Endothelial cell (in vitro differentiated cells): ENCODE measurements at places on chromosomes 7 and 10.

GRCh38 chr10:130901311-130902165, 410.0 kb downstream of the TCERG1L start:
- H3K36me3 ChIP-seq = no peaks in the 10 kb centered on the region
- DNase-seq = no peak
- H3K4me3 ChIP-seq = no peak overlapping the region
- peaks cover 7% of the 10 kb centered on the region for H3K27me3 ChIP-seq
- no peaks in the 10 kb centered on the region for H3K4me1 ChIP-seq

- no peak overlapping the region for H3K27ac ChIP-seq
- H3K4me1 ChIP-seq = peaks cover 3% of the 10 kb centered on the region
- DNase-seq = no peak
Observed at GRCh38 chr7:111010798-111011197, 80.1 kb upstream of the LRRN3 start.

DNA sequence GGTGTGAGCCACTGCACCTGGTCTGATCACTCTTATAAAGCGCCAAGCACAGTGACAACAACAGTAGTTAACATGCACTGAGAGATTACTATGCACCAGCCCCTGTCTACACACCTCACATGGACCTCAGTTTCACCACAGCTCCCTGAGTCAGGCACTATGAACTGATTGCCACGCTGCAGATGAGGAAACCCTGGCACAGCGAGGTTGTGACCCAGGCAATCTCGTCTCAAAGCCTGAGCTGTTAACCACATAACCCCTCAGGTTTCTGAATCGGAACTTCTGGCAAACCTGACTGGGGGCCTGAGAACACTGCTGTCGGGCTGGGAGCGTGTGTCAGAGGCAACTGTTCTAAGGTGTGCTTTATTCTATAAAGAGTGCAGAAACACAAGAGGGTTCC, 150.8 kb downstream of the RNF216 start:
- H3K4me3 ChIP-seq = no peak overlapping the region
- peaks cover 23% of the 10 kb centered on the region for H3K36me3 ChIP-seq
- no peak for DNase-seq
- peak overlapping the region; percentile 87 for H3K27ac ChIP-seq
- H3K4me1 ChIP-seq = peaks cover 80% of the 10 kb centered on the region

- H3K27ac ChIP-seq = no peak overlapping the region
- no peak for DNase-seq
- H3K27me3 ChIP-seq = peaks cover 21% of the 10 kb centered on the region
- H3K4me1 ChIP-seq = no peaks in the 10 kb centered on the region
Observed at GRCh38 chr10:349081-349480, 213.8 kb downstream of the ZMYND11 start.

- no peak for DNase-seq
- no peaks in the 10 kb centered on the region for H3K36me3 ChIP-seq
- H3K27ac ChIP-seq = no peak overlapping the region
- no peaks in the 10 kb centered on the region for H3K27me3 ChIP-seq
- H3K4me1 ChIP-seq = no peaks in the 10 kb centered on the region
Observed at GRCh38 chr7:77407906-77408305, 8.2 kb downstream of the GSAP start.

GRCh38 chr7:30708412-30708811, 26.2 kb upstream of the CRHR2 start:
- DNase-seq = no peak
- no peak overlapping the region for H3K4me3 ChIP-seq
- no peaks in the 10 kb centered on the region for H3K36me3 ChIP-seq
- H3K27me3 ChIP-seq = peaks cover 3% of the 10 kb centered on the region
- H3K4me1 ChIP-seq = no peaks in the 10 kb centered on the region

GRCh38 chr10:127257395-127257794, 61.0 kb upstream of the INSYN2A start:
- H3K27me3 ChIP-seq = peaks cover 21% of the 10 kb centered on the region
- H3K4me3 ChIP-seq = peak overlapping the region; percentile 26
- H3K36me3 ChIP-seq = peaks cover 47% of the 10 kb centered on the region
- H3K4me1 ChIP-seq = peaks cover 22% of the 10 kb centered on the region

DNA sequence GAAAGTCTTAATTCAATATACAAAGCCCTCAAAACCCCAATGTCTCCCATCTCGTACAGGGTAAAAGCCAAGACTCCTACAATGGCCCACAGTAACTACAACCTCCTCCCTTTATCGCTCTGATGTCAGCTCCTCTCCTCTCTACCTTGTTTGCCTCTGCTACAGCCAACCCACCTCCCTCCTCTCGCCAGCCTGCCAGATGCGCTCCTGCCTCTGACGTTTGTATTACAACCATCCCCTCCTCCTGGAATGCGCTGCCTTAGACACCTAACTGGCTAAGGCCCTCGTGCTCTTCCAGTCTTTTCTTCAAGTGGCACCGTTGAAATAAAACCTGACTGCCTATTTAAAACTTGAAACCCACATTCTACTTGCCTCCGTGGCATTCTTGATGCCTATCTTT, 115.3 kb upstream of the MYO3A start:
- no peak overlapping the region for H3K27ac ChIP-seq
- H3K36me3 ChIP-seq = no peaks in the 10 kb centered on the region
- no peak overlapping the region for H3K4me3 ChIP-seq
- H3K4me1 ChIP-seq = peaks cover 14% of the 10 kb centered on the region
- no peaks in the 10 kb centered on the region for H3K27me3 ChIP-seq

- DNase-seq = no peak
- H3K27ac ChIP-seq = no peak overlapping the region
- peaks cover 4% of the 10 kb centered on the region for H3K4me1 ChIP-seq
- no peaks in the 10 kb centered on the region for H3K27me3 ChIP-seq
- H3K36me3 ChIP-seq = no peaks in the 10 kb centered on the region
- H3K4me3 ChIP-seq = no peak overlapping the region
Observed at GRCh38 chr7:117807676-117808075, 65.6 kb downstream of the CTTNBP2 start.

DNA sequence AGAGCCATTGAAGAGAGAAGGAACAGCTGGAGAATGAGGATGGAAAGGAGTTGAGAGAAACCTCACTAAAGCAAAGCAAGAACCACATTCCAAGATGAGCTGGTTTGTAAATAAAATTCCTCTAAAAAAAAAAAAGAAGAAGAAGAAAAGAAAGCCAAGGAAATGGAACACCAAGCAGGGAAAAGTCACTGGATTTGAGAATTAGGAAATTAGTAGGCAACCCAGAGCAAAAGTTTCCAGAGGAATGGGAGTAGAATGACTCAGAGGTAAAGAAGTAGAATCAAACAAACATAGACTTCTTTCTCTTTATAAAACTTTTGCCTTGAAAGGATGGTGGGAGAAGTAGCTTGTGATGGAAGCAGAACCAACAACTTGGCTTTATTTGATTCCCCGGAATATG, 3.9 kb downstream of the CH25H start:
- no peak overlapping the region for H3K4me3 ChIP-seq
- H3K4me1 ChIP-seq = peaks cover 11% of the 10 kb centered on the region
- no peak overlapping the region for H3K27ac ChIP-seq
- H3K27me3 ChIP-seq = peaks cover 4% of the 10 kb centered on the region
- no peaks in the 10 kb centered on the region for H3K36me3 ChIP-seq
- no peak for DNase-seq

- H3K4me1 ChIP-seq = no peaks in the 10 kb centered on the region
- H3K27me3 ChIP-seq = no peaks in the 10 kb centered on the region
Observed at GRCh38 chr10:49220031-49220430, 31.8 kb upstream of the TMEM273 start.

DNA sequence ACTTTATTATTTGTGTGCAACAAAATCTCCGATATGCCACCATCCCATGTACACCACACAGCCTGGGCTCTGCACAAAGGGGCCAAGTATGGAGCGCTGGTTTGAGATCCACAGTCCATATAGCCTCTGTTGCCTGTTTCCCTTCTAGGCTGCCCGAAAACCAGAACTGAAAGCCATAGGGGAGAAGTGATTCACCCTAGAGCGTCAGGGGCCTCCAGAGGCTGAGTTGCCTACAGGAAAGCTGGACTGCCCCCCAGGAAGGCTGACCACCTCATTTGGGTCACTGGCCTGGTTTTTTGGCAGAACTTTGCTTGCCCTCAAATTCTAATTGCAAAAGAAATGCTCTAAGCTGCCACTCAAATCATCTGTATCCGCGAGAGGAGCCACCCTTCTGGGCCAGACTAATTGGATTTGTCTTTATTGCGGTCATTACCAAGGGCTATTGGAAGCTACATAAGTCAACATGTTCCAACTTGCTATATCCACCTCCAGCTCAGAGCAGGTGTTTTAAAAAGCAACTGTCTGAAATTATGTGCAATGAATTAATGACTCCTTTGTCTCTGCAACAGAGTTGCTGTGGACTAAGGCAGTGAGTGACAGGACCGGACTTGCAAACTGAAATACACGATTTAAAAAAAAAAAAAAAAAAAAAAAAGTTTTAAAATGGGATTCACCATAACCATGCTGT, 28.3 kb upstream of the FRMD4A start:
- H3K4me1 ChIP-seq = no peaks in the 10 kb centered on the region
- peaks cover 2% of the 10 kb centered on the region for H3K27me3 ChIP-seq
- DNase-seq = no peak
- H3K27ac ChIP-seq = no peak overlapping the region
- no peak overlapping the region for H3K4me3 ChIP-seq
- no peaks in the 10 kb centered on the region for H3K36me3 ChIP-seq

GRCh38 chr7:156654511-156655234, 14.1 kb downstream of the RNF32 start:
- no peak overlapping the region for H3K4me3 ChIP-seq
- H3K36me3 ChIP-seq = no peaks in the 10 kb centered on the region
- H3K27ac ChIP-seq = no peak overlapping the region
- H3K4me1 ChIP-seq = peaks cover 3% of the 10 kb centered on the region
- peaks cover 7% of the 10 kb centered on the region for H3K27me3 ChIP-seq

DNA sequence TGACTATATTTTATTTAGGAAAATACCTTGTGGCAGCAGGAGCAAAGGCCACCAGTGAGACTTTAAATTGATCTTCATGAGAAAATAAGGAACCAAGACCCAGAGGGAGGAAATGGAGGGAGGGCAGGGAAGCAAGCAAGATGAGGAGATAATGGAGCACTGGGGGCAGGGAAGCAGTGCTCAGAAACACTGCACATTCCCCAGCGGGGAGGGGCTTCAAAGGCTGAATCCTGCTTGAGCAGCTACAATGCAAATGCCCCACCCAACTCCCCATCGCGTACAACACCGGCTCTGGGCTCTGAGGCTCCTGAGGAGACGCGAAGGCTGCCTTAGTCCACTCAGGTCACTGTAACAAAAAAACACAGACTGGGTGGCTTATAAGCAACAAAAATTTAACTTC, 503.8 kb downstream of the GRID1 start:
- peaks cover 9% of the 10 kb centered on the region for H3K27me3 ChIP-seq
- no peak overlapping the region for H3K4me3 ChIP-seq
- peaks cover 8% of the 10 kb centered on the region for H3K4me1 ChIP-seq
- H3K36me3 ChIP-seq = peaks cover 12% of the 10 kb centered on the region

DNA sequence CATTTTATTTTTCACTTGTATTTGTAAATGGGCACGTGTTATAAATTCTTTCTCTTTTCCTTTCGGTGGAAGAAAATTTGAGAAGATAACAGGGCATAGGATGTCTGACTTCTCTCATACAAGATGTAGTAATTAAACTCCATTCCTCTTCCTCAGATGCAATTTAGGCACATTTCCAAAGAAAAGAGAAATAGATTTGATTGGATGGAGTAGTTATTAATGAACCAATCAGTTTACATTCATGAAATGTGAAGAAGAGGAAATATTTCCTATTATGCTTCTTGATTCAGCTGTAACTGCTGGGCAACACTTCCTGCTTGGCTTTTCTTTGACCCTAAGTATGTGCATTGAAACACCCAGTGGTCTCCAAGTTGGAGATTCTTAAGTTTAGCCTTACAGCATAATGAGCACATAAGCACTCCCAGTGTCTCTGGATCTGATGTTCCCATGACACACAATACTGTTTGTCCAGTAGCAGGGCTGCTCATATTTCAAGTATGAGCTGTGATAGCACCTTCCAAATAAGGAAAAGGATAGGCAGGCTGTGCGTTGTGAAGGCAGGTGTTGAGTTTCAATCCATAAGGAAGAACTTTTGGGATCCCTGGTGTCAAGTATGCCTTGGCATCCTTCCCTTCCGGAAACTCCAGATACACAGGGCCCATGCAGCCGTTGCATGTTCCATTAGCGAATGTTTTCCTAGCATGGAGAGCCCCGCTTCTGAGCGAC, 33.4 kb upstream of the COBL start:
- no peaks in the 10 kb centered on the region for H3K4me1 ChIP-seq
- H3K27me3 ChIP-seq = no peaks in the 10 kb centered on the region
- DNase-seq = no peak
- peaks cover 4% of the 10 kb centered on the region for H3K36me3 ChIP-seq

GRCh38 chr10:112526906-112527305, 79.9 kb downstream of the VTI1A start:
- H3K4me1 ChIP-seq = peaks cover 5% of the 10 kb centered on the region
- H3K4me3 ChIP-seq = no peak overlapping the region
- no peak overlapping the region for H3K27ac ChIP-seq

- H3K27me3 ChIP-seq = no peaks in the 10 kb centered on the region
- H3K4me3 ChIP-seq = no peak overlapping the region
- no peaks in the 10 kb centered on the region for H3K36me3 ChIP-seq
- DNase-seq = no peak
Observed at GRCh38 chr10:9869606-9870176, 1148.0 kb upstream of the CELF2 start.

- H3K27me3 ChIP-seq = no peaks in the 10 kb centered on the region
- peaks cover 15% of the 10 kb centered on the region for H3K36me3 ChIP-seq
- no peak overlapping the region for H3K27ac ChIP-seq
- H3K4me3 ChIP-seq = no peak overlapping the region
- H3K4me1 ChIP-seq = no peaks in the 10 kb centered on the region
- no peak for DNase-seq
Observed at GRCh38 chr10:119919826-119920225, 27.3 kb downstream of the SEC23IP start.

- no peak for DNase-seq
- H3K27ac ChIP-seq = peak overlapping the region; percentile 93
- H3K27me3 ChIP-seq = peaks cover 8% of the 10 kb centered on the region
- peaks cover 31% of the 10 kb centered on the region for H3K36me3 ChIP-seq
- peaks cover 73% of the 10 kb centered on the region for H3K4me1 ChIP-seq
Observed at GRCh38 chr10:125154529-125154928, 5.8 kb downstream of the CTBP2 start.
